A549 treated with ZK216348 at 1 μM for 4 hours (cell line): ENCODE measurements at places on chromosomes 2 and 18. TPM values are rescaled to one million over a fixed set of nuclear protein-coding genes. Genes with fewer than 3 reads are reported as not detected.

CNGA3 gene
- total RNA-seq: not detected in 5 replicates

PSMA8 gene
- not detected in 5 replicates for total RNA-seq

SDC1 gene
- total RNA-seq: 128 to 234 TPM (median 196 TPM) in 5 replicates

GKN1 gene
- 0.32 to 1.1 TPM (median 0.74 TPM) in 5 replicates for total RNA-seq

CCDC102B gene
- 0.38 to 0.92 TPM (median 0.52 TPM) in 4 of 5 replicates, not detected in the other for total RNA-seq

SERPINB12 gene
- not detected in 5 replicates for total RNA-seq

KCTD1 gene
- 28.7 to 38.6 TPM (median 37.0 TPM) in 5 replicates for total RNA-seq

RNPEPL1 gene
- total RNA-seq: 33.3 to 71.1 TPM (median 60.4 TPM) in 5 replicates

SEPTIN2 gene
- total RNA-seq: 212 to 286 TPM (median 265 TPM) in 5 replicates

ABCB11 gene
- 0.02 TPM in 1 of 5 replicates, not detected in the others for total RNA-seq

SP9 gene
- total RNA-seq: 1.6 to 3.2 TPM (median 2.9 TPM) in 5 replicates

SNRNP27 gene
- 44.2 to 85.3 TPM (median 57.1 TPM) in 5 replicates for total RNA-seq

IL1RL2 gene
- total RNA-seq: not detected in 5 replicates

DTNA gene
- total RNA-seq: 0.04 to 0.30 TPM (median 0.13 TPM) in 4 of 5 replicates, not detected in the other

HOXD1 gene
- 0.18 to 0.28 TPM (median 0.24 TPM) in 4 of 5 replicates, not detected in the other for total RNA-seq

MLPH gene
- total RNA-seq: 207 to 326 TPM (median 306 TPM) in 5 replicates

SFXN5 gene
- 12.9 to 17.7 TPM (median 14.9 TPM) in 5 replicates for total RNA-seq

CFAP65 gene
- 0.11 to 0.23 TPM (median 0.18 TPM) in 5 replicates for total RNA-seq

KCNE4 gene
- 0.53 to 0.92 TPM (median 0.70 TPM) in 5 replicates for total RNA-seq

SH3BP4 gene
- 30.2 to 43.1 TPM (median 36.3 TPM) in 5 replicates for total RNA-seq

FRZB gene
- 0.06 to 0.08 TPM (median 0.06 TPM) in 4 of 5 replicates, not detected in the other for total RNA-seq

SAG gene
- not detected in 5 replicates for total RNA-seq

SALL3 gene
- not detected in 5 replicates for total RNA-seq

EMILIN1 gene
- total RNA-seq: 0.34 to 0.64 TPM (median 0.43 TPM) in 5 replicates

ZRANB3 gene
- total RNA-seq: 5.4 to 8.3 TPM (median 6.0 TPM) in 5 replicates

TUBA3E gene
- total RNA-seq: 0.62 to 0.97 TPM (median 0.78 TPM) in 5 replicates

CIB4 gene
- 0.44 to 0.93 TPM (median 0.52 TPM) in 3 of 5 replicates, not detected in the others for total RNA-seq

PIKFYVE gene
- 3.5 to 8.9 TPM (median 6.8 TPM) in 5 replicates for total RNA-seq

RNU2-63P gene
- not detected in 5 replicates for total RNA-seq

DPP4 gene
- 0.27 to 0.79 TPM (median 0.60 TPM) in 5 replicates for total RNA-seq

DSG2 gene
- total RNA-seq: 36.3 to 69.7 TPM (median 60.3 TPM) in 5 replicates

CFC1 gene
- total RNA-seq: not detected in 5 replicates

GAREM2 gene
- total RNA-seq: 5.6 to 10.3 TPM (median 7.7 TPM) in 5 replicates

RGPD8 gene
- 2.0 to 4.1 TPM (median 2.7 TPM) in 5 replicates for total RNA-seq

MSTN gene
- total RNA-seq: not detected in 5 replicates

UGT1A4 gene
- total RNA-seq: not detected in 5 replicates

TMEM247 gene
- not detected in 5 replicates for total RNA-seq

NPPC gene
- total RNA-seq: 0.14 to 0.41 TPM (median 0.24 TPM) in 3 of 5 replicates, not detected in the others

SLC5A7 gene
- not detected in 5 replicates for total RNA-seq

MERTK gene
- 1.5 to 1.9 TPM (median 1.7 TPM) in 5 replicates for total RNA-seq

CCDC142 gene
- total RNA-seq: 9.7 to 17.8 TPM (median 13.6 TPM) in 5 replicates

FOSL2 gene
- total RNA-seq: 46.8 to 77.6 TPM (median 60.1 TPM) in 5 replicates

FNDC4 gene
- total RNA-seq: 3.3 to 6.4 TPM (median 4.1 TPM) in 5 replicates

GCG gene
- total RNA-seq: not detected in 5 replicates

NCOA1 gene
- total RNA-seq: 7.3 to 11.4 TPM (median 9.9 TPM) in 5 replicates

PPP1R1C gene
- total RNA-seq: 0.90 to 4.0 TPM (median 1.6 TPM) in 5 replicates

GRB14 gene
- total RNA-seq: 4.6 to 7.4 TPM (median 5.2 TPM) in 5 replicates

CFAP221 gene
- total RNA-seq: 0.20 to 0.64 TPM (median 0.35 TPM) in 5 replicates

GPBAR1 gene
- total RNA-seq: 0.09 to 0.19 TPM (median 0.12 TPM) in 3 of 5 replicates, not detected in the others

ID2 gene
- 76.4 to 134 TPM (median 92.1 TPM) in 5 replicates for total RNA-seq

ALLC gene
- not detected in 5 replicates for total RNA-seq
